ENCODE measurements at places on chromosomes 12 and 14.
A peak's percentile ranks its signal among the peaks of the same experiment; 100 is the strongest.

DNA sequence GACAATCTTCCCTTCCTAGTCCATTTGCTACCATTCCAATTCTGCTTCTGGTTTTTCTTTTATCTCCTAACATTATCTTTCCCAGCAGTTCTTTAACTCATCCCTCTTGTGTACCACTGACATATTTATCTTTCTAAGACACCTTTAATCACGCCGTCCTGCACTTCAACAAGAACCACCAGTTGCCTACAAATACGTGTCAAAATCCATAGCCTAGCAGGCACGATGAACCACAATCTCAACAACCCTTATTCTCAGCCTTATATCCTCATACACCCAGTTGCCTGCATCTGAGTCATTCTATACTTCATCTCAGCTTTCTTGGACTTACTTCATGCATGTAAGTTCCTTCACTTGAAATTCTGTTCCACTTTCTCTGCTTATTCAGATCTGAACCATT is 16.4 kb upstream of the ST8SIA1 start:
- DNase-seq = no peak

GRCh38 chr14:41498959-41499358 is 107.7 kb upstream of the LRFN5 start:
- DNase-seq = no peak

DNA sequence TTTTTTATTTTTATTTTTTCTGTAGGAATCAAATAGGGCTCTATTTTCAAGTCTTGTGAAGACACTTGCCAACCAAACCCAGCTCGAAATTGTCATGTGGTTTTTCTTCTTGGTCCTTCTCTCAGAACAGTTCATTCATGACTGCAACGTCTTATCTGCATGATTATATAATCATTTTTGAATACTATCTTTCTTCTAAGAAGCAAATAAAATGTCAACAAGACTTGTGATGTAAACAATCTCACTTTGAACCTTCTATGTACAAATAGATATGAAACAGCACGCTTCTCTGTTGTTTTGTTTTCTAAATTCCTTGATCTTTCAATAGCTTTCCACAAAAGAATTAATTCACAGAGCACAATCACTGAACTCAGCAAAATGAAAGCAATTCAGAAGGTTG is 320.7 kb downstream of the SOX5 start:
- no peak for DNase-seq

DNA sequence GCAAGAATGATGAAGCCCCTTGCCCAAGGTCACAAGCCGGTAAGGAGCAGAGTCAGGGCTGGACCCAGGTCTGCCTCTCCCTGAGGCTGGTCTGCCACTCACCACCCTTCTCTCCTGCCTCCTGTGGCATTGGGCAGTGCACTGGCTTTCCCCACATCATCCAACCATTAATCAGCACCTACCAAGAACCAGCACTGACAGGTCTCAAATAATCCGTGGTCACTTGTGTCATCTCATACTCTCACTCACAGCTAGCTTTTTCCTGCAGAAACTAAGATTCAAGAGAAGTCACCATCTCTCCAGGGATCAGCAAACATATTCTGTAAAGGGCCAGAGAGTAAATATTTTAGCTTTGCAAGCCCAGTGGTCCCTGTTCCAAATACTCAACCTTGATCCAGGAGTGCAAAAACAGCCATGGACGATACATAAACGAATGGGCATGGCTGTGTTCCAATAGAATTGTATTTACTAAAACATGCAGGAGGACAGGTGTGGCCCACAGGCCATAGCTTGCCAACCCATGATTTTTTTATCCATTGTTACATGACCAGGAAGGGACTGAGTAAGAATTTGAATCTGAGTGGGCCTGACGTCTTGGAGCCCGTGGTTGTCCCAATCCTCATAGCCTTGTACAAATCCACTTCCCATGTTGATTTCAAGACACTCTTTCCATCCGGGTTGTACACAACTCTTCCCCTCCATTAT is 374.2 kb downstream of the BCL11B start:
- no peak for DNase-seq

- DNase-seq = no peak
Observed at GRCh38 chr12:33156042-33156441, 259.5 kb upstream of the PKP2 start.

- DNase-seq = no peak
Observed at GRCh38 chr12:1635301-1636095, 6.5 kb downstream of the WNT5B start.

DNA sequence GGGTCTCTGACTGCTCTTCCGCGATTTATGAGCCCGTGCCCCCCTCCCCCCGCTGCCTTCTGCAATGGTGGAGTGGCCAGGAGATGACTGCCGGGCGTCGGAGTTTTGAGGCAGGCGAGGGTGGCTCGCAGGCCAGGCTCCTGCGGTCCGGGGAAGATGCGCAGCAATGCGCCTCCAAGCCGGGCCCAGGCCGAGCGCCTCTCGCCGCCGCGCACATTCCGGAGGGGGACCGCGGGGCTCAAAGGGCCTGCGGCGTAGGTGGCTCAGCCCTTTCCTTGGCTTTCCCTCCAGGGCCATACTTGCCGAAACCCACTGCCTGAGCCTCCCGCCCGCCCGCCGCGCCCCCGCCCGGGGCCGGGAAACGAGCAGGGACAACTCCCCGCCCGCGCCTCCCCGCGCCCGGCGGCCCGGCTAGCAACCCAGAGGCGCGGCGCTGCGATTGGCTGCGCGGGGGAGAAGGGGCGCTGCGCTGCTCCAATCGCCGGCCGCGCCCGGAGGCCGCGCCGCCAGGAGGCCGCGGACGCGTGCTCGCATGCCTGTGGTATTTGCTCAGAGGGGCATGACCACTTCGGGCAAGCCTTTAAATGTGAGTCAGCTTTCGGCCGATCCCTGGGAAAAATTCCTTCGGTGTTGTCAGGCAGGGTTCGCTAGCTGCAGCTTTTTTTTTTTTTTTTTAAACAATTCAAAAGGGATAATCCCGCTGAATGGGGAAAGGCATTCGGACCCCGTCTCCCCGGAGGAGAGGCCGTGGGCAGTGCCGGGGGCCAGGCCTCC is 157.9 kb upstream of the PARP11 start:
- DNase-seq = peak; percentile 17

GRCh38 chr14:100409651-100410050 is 86.5 kb downstream of the SLC25A47 start:
- DNase-seq = no peak

DNA sequence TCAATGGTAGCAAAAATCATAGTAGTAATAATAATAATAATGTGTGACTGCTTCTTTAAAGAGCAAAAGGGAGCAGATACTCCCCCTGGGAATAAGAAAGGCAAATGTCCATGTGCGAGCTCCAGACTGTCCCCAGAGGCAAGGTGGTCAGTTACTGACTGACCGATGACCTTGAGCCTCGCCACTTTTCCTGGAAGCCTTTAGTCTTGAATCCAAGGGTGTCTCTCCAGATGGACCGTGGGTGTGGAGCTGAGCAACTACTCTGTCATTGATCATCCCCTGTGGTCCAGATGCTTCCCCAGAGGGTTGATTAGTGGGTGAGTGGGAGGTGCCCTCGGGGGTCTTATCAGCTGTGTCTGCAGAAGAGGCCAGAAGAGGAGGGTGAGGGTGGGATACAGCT is 418.5 kb upstream of the TBX3 start:
- DNase-seq = no peak

DNA sequence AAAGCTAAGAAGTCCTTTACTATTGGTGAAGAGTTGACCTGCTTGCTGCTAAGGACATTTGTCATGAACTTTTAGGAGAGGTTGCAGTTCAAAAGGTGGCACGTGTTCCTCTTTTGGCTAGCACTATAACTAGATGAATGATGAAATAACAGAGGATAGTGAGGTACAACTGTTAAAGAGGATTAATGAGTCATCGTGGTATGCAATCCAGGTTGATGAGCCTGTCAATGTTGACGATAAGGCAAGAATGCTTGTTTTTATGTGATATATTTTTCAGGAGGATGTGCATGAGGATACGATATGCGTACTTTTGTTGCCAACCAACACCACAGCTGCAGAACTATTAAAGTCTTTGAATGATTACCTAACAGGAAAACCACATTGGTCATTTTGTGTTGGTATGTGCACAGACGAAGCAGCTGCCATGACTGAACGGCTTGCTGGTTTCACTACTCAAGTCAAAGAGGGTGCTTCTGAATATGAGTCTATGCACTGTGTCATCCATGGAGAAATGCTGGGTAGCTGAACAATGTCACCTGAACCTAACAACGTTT is 10.6 kb downstream of the CEP128 start:
- peak; percentile 54 for DNase-seq

DNA sequence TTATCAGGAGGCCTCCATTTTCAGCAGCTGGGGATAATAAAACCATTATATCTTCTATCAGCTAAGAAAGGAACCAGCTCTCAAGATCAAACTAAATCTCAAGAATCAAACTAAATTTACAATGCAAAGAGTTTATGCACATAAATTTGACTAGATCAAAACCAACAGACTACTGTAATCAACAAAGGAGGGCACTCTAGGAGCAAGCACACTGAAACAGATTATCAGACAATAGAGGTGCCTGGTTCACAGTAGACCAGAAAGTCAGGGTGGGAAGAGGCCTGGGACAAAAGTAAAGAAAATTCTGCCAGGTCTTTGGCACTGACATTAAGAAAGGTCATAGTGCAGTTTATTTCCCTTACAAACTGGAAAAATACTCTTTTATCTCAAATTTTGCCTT is 61.0 kb downstream of the HECTD4 start:
- DNase-seq = no peak

GRCh38 chr12:4091016-4091743 is 182.4 kb upstream of the CCND2 start:
- peak; percentile 44 for DNase-seq

DNA sequence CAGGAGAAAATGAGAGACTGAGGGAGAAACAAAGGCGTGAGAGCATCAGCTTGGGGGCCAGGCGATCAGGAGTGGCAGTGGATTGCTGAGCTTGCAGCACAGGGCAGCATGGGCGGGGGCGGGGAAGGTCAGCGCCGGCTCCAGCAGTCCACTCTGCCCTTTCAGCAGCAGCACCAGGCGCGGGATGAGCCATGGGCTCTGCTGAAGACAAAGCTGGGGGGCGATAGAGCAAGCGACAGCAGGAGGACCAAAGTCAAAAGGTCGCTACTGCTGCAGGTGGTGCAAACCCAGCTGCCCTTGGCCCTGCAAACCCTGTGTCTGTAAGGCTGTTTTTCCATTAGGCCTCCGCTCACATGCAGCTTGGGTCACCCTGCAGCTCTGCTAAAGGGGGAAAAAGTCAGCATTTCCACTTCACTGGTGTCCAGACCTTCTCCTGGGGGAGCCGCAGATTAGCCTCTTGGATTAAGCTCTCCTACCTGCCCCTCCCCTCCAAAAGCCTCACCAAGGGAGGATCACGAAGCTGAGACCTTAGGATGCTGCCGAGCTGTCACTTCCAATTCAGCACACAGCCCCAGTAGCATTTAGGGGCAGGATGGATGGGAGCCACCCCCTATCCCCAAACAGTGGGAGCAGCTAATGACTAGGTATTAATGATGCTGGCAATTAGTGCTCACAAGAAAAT is 204.8 kb downstream of the DPF3 start:
- DNase-seq = no peak

- DNase-seq = no peak
Observed at GRCh38 chr12:92690601-92691000, 12.2 kb upstream of the PLEKHG7 start.

DNA sequence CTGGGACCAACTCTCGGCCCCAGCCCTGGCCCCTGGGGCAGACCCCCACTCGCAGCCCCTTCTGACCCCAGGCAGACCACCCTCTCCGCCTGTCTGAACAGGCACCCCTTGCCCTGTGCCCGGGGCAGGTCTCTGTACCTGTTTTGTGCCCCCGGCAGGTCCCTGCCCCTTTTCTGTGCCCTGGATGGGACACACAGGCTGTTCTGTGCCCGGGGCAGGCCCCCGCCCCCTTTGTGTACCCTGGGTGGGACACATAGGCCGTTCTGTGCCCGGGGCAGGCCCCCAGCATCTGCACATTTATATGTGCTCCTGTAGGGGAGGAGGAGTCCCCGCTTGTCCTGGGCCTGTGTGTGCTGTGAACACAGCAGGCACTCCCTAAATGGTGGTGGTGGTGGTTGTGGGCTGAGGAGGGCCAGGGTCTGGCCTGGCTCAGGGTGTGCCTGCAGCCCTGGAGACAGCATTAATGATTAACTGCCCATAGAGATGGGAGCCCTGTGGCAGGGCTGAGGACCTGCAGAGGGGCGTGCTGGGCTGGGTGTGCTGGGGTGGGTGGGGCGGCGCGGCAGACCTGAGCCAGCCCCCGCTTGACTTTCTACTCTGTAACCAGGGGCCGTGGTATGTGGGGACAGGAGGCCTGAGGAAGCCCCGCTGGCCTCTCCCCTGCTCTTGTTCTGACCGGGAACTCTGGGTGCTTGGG is 3.7 kb downstream of the FBRSL1 start:
- no peak for DNase-seq

- no peak for DNase-seq
Observed at GRCh38 chr14:55858604-55859003, 259.6 kb upstream of the PELI2 start.

GRCh38 chr12:117091758-117092510 is 7.3 kb downstream of the TESC start:
- DNase-seq = no peak

DNA sequence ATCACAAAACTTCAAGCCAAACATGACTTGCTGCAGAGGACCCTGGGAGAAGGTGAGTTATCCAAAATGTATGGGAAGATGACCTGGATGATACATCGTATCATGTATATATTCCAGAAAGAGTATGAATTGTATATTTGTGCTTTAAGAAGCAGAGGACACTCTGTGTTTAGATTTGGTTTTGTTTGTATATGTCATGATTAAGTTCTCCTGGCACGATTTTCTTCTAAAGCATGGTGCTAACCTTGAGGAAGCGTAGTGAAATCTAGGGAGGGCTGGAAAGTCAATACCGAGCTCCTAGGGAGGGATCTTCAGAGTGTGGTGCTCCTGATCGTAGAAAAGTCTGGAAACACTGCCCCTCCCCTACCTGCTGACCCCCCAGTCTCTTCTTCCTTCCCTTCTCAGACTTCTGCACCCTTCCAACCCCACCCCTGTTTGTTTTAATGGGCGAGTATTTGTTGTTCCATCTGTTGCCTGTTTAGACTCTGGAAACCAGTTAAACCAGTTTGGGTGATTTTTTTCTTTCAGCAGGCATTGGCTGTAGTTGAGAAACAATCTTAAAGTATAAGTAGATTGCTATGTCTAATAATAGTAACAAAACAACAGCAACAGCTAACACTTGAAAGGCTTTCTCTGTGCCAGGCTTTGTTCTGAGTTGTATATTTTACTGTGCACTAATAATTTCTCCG is 141.6 kb downstream of the KICS2 start:
- DNase-seq = no peak

GRCh38 chr12:18283831-18284230 is 22.5 kb downstream of the PIK3C2G start:
- DNase-seq = no peak

DNA sequence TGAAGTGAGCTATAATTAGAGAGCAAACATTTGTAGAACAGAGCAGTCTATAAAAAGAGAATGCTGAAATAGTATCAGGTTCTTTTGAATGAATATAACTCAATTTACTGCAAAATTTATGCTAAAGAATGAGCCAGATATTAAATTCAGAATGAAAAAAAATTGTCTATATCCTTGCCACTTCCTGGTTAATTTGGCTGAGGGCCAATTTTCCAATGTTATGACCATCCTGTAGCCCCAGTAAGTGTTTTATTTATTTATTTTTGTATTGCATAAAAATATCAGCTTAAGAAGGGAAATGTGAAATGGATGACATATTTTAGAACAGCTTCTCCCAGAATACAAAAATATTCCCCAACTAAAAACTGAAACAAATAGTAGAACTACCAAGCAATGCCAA is 263.4 kb downstream of the SOX5 start:
- no peak for DNase-seq
